ENCODE measurements at places on chromosomes 7 and 10.

- DNase-seq: peak; percentile 72
Observed at GRCh38 chr10:436911-437665, 252.4 kb downstream of the DIP2C start.

GRCh38 chr7:824664-825063, 7.6 kb upstream of the SUN1 start:
- DNase-seq: no peak

DNA sequence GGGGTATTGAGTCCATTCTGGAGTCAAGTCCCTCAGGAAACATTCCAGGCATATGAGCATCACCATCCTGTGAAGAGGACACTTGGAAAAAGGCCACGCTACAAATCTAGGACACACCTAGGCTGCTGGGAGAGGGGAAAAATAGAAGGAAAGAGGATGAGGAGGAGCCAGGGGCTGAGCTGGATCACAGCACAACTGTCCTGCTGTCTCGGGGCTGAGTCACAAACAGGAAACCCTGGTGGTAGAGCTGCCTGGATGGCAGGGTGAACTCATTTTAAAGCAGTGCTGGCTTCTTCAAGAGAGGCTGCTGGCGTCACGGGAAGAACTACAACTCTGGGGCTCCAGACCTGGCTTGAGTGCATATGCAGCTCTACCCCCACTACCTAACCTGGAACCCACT, 151.5 kb downstream of the RNF216 start:
- peak; percentile 67 for DNase-seq

- no peak for DNase-seq
Observed at GRCh38 chr10:98589007-98589406, 142.3 kb upstream of the HPS1 start.

DNA sequence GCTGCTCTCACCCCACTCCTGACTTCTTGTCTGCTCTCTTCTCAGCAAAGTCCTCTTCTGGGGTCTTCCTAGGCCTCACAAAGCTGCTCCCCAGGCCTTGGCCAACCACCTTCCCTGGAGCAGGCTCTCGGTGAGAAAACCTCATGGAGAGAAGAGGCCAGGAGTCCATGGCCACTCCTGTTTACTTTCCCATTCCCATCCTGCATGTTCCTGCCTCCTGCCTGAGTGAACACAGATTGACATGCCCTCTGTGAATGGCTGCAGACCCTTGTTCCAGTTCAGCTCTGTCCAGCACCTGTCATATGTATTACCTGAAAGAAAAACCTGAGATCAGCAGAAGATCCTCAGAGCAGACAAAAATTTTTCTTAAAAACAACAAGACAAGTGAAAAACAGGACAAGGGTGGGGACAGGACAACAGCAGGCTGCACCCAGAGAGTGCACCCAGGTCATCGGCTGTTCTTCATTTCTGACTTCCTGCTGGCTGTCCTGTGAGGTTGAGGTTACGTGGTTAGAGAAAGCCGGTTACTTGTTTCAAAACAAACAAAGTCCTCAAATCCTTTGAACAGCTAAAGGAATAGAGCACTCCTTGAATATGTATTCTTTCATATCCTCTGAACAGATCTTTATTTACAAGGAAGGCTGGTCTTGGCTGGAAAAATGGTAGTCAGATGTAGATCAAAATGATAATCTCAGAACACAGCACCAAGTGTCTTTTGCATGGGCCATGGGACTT, 34.0 kb upstream of the DLD start:
- no peak for DNase-seq

GRCh38 chr7:132742189-132742612, 165.9 kb upstream of the PLXNA4 start:
- DNase-seq: no peak

DNA sequence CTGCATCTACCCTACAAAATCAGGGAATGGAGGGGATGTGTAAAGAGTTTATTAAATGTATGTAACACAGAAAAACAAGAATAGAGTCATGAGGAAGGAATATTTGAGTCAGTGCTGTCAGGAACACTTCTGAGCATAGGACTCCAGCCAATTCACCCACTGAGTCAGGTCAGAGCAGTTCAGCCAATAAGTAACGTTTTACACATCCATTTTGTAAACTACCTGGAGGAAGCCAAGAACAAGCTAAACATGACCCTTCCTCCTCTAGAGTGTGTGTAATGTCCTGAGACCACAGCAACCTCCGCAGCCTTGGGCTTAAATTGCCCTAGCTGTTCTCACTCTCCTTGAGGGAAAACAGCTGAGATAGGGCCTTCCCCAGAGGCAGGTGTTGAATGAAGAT, 691.5 kb upstream of the LRRN3 start:
- DNase-seq: no peak

DNA sequence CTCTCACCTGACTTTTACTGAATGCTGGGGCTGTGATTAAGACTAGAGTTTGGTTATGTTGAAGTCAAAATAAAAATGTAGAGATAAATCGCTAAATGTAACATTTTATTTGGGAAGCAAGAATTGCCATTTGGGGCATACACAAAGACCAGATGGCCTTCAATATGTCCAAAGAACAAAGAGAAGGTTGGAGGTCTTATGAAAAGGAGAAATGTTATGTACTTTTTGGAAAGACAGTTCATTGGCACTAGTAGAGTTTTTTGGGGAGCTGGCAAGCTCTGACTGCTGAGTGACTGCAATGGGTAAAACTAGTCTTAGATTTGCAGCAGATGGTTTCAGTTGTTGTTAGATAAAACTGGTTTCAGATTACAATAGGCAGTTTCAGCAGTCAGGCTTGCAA, 35.6 kb upstream of the GALNT17 start:
- DNase-seq: no peak

DNA sequence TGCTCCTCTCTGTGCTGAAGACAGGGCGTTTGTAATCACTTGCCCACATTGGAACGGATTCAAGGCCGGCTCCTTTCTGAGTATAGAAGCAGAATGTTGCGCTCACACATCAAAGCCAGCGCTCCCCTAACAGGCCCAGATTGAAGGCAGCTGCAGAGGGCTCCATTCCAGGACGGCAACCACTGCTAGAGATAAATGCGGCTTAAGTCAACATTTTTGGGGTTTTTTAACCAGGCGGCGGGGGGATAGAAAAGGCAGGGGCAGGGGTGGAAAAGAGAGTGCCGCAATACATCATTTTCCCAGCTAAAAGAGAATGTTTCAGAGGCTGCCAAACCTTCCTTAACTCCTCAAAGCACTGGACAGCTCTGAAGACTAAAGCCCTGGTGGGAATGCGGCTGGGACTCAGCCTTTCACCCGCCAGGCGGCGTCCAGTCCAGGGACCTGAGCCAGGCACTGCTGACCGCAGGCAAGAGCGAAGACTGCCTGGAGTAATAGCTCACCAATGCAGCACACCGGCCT, 189.6 kb downstream of the TNS3 start:
- DNase-seq: no peak

DNA sequence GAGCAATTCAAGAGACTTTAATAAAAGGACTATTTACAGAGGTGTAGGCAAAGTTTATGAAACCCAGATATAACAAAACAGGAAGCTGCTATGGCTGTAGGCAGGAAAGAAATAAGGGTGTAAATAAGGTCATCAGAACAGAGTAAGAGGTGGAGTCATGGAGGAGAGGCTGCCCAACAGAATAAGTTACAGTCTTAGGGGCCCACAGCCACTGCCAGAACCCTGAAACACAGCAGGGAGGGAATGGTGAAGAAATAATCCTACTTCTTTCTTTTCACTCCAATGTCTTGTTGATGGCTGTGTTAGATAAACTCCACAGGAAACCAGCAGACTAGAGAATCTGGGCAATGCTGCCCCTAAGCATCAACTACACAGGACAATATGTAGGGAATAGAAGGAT, 155.8 kb upstream of the TAC1 start:
- DNase-seq: peak; percentile 67

DNA sequence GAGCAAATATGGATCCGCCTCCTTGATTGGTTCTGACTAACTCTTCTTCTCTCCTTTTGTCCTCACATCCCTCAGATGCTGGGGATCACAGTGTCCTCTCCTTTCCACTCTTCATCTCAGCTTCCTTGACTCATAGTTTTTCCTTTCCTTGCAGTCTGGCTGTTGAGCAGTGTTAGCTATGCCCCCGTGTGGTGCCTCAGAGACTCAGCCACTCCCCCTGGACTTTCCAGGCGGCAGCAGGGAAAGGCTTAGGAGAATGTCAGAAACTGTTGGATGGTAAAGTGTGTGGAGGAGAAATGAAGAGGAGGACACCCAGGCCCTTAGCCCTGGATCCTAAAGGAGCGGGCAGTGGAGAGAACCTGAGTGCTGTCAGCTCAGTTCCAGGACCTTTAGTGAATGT, 267.5 kb downstream of the CELF2 start:
- DNase-seq: peak; percentile 41

- no peak for DNase-seq
Observed at GRCh38 chr7:75691793-75692543, 46.8 kb downstream of the HIP1 start.

DNA sequence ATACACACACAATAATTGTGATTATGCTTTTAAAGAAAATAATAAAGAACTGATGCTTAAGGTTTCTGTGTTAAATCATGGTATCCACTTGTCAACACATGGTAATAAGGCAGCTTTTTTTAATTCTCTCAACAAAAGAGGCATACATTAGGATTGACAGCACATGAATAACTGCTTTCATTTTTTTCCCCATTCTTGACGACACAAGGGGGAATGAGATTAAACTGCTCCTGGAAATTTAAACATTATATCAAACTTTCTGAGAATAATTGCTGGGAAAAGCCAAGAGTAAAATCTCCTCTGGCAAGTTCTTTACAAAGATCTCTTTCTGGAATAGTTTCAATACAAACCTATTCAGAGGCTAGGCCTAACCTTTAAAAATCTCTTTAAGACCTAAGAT, 99.0 kb upstream of the GPR22 start:
- DNase-seq: no peak

DNA sequence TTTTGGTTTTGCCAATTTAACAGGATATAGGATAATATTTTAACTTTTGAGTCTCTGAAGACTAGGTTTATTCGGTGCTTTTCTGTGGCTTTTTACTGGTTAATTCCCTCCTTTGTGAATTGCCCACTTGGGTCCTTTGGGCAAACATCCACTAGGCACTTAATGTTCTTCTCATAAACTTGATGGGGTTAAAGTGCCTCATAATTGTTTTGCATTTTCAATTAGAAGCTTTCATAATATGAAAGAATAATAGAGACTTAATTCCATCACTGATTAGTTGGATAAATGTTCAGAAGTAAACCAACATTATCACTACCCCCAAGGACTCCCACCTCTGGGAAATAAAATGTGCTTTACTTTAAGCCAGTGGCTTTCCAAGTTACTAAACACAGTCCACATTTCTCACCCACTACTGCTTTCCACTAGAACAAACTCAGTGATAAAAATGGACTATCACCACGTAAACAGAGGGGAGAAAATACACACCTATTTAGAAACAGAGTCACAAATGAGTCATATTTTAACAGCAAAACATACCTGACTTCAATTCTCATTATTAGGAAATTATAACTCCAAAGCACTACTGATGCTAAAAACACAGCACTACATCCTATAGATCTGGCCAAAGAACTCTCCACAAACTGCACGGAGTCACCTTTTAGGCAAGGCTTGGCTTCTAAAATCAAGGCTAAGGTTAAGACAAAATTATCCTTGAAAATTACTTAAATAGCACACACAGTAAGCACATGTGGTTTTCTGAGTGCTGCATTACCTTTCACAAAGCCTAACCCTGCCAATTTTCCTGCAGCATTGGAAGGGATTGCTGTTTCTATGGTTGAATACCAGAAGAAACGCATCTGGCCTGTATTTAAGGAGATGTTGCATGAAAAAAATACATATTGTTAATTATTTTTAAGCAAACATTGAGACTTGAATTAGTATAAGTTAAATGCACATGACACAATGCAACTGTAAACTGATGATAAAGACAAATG, 41.2 kb downstream of the PARD3 start:
- DNase-seq: no peak

DNA sequence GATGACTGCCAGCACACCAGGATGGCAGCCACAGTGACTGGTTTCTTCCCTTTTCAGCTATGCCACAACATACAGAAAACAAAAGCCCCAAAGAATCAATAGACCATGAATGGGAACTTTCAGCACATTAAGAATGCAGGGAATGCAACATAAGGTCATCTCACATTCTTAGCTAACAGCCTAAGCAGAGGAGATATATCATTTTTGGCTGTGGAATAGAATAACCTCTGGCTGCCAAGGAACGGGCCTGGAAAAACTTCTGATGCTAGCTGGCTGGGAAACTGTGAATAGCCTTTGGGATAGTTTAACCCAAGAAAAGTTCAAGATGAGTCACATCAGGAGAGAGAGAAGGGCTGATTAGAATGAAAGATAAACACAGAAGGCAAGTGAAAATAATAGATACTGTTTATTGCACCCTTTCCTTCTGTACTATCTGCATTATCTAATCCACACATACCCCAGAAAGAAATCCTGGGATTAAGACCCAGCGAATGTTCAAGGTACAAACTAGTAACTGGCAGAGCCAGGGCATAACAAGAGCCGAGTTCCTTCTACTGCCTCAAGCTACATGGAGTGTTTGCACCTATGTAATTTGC, 169.2 kb downstream of the SEMA3A start:
- no peak for DNase-seq

- no peak for DNase-seq
Observed at GRCh38 chr7:50667338-50667737, 102.1 kb upstream of the DDC start.

GRCh38 chr10:4260483-4261124, 475.6 kb upstream of the KLF6 start:
- no peak for DNase-seq

GRCh38 chr10:55212051-55212450, 411.0 kb upstream of the PCDH15 start:
- no peak for DNase-seq

DNA sequence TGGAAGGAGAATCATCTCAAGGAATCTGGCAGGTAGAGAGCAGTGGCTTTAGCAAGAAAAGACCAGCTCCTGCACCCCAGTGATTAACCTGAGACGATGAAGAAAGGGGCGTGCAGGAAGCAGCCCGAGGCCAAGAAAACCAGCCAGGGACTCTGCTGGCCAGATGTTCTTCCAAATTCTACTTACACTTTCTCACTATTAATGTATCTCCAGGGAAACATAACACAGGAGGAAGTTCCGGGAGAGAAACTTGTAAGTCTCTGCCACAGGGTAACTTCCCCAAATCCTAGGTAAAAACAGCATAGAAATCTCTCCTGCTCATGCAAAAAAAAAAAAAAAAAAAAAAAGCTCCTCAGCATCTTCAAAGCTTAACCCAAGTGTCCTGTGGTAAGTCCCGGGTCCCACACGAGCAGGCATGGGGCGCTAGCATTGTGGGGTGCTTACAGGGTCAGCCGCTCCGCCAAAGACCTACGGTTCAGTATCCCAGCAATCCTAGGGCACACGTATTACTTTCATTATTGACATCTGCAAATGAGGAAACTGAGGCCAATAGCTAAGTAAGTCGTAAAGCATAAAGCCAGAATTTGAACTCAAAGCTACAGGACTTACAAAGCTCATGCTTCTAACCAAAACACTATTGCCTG, 97.2 kb upstream of the GNA12 start:
- DNase-seq: peak; percentile 10

GRCh38 chr7:144513334-144513733, 109.8 kb upstream of the NOBOX start:
- no peak for DNase-seq

GRCh38 chr10:29811751-29812427, 177.1 kb upstream of the SVIL start:
- DNase-seq: no peak
